Activated CD8-positive, alpha-beta memory T cell treated with anti-CD3 and anti-CD28 coated beads, Interleukin-2, amount 50 U/mL, for 48 hours (primary cell): ENCODE measurements at places on chromosomes 2 and 18.

- no peak for DNase-seq
Measured at GRCh38 chr2:119024568-119024967, 82.6 kb downstream of the MARCO start.

DNA sequence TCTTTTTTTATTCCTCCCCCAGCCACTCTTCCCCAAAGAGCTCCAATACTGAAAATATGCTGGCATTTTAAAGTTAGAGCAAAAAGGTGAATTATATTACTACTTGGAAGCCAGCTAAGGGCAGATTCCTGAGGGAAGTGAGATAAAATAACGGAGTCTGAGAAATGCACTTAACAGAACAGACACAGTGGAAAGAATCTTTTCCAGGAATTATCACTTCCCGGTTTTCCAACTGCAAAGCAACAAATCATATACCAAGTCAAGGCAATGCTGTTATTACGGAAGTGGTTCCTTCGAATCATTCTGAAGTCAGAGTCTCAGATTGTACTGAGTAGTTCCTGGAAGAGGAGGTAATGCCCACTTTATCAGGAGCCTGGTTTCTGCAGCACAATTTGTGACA is 435.0 kb upstream of the SPRED2 start:
- no peak for DNase-seq

DNA sequence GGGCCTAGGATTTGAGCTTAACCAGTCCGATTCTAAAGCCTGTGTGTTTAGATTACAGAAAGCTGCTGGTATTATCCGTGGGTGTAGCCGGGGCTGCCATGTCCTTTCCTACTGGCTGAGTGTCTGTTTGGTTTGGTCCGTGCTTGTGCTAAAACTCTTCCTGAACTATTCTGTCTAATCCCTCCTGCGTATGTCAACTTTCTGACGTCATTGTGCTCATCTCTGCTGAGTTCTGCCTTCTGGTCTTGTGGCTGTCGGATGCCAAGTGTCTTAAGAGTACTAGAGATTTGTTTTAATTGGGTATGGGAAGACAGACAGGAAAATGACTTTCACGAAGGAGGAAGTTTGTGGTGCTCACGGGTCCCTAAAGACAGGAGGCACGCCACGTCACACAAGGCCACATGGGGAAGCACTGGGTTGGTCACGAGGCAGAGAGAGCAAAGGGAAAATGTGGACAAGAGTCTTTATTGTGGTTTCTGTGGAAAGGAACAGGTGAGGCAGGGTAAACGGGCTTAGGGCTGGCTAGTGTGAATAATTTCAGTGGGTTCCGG is 31.8 kb upstream of the NTSR2 start:
- DNase-seq: no peak

- DNase-seq: no peak
Measured at GRCh38 chr18:3111523-3112240, 98.7 kb upstream of the LPIN2 start.

GRCh38 chr2:8327371-8328100 is 354.3 kb upstream of the ID2 start:
- peak; percentile 46 for DNase-seq

- no peak for DNase-seq
Measured at GRCh38 chr2:241189093-241189855, 797 bp downstream of the ANO7 start.

DNA sequence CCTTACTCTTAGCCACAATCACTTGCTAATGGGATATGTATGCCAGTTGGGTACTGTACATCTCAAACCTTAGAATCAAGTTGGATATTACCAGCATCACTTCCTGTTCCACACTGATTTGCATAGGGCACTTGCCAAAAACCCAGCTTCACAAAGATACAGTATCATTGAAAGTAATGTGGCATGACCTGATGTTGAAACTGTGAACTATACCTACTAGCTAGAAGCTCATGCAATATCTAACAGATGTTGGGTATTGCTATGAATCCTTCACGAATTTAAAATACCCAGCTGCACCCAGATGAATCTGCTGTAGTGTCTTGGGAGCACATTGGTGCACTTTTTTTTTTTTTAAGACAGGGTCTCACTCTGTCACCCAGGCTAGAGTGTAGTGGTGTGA is 6.5 kb upstream of the STAMBP start:
- no peak for DNase-seq

- no peak for DNase-seq
Measured at GRCh38 chr2:60278906-60279305, 274.5 kb downstream of the BCL11A start.
